GM12865 (cell line): ENCODE measurements at places on chromosomes 3 and 15.
A peak's percentile ranks its signal among the peaks of the same experiment; 100 is the strongest.

GRCh38 chr15:88918738-88919137 is 5.6 kb upstream of the MFGE8 start:
- DNase-seq, result peak; percentile 72

GRCh38 chr15:80998251-80998650 is 2.5 kb upstream of the TLNRD1 start:
- DNase-seq, result no peak

DNA sequence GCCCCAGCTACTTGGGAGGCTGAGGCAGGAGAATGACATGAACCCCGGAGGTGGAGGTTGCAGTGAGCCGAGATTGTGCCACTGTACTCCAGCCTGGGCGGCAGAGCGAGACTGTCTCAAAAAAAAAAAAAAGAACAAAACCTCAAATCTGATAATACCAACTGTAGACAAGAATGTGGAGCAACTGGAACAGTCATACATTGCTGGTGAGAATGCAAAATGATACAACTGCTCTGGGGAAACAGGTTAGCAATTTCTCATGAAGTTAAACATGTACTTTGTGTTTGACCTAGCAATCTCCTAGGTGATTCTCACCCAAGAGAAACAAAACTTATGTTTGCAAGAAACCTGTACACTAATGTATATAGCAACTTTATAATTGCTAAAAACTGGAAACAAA is 4.4 kb upstream of the VHL start:
- no peak for DNase-seq

DNA sequence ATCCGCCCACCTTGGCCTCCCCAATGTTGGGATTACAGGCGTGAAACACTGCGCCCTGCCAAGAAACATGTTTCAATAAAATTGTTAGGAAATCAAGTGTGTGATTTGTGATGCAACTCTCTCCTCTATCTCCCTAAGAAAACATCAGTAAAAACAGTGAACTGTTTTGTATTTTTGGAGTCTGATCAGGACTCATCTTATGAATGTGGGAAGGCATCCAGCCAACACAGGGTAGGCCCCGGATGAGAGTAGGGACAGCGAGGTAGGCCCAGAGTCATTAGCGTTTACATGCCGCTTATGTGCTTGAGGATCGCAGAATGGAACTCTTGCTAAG is 884 bp upstream of the GLYCTK start:
- DNase-seq, result no peak

- DNase-seq, result peak; percentile 75
Measured at GRCh38 chr15:77496715-77497109, 76.0 kb downstream of the HMG20A start.

- no peak for DNase-seq
Measured at GRCh38 chr15:51971032-51971374, 575 bp downstream of the LEO1 start.

DNA sequence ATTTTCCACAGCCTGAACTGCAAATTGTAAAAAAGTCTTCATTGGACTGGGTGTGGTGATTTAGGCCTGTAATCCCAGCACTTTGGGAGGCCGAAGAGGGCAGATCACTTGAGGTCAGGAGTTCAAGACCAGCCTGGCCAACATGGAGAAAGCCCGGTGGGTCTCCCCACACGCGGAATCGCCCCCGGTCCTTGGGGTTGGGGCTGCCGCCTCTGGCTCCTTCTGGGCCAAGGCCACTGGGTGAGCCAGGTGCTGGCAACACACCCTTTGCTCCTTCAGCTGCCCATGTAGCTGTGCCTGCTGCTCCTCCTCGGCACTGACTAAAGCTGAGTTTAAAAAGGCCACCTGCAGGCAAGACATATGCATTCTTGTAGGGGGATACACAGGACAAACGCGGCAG is 9.4 kb upstream of the VPS33B start:
- DNase-seq, result no peak

DNA sequence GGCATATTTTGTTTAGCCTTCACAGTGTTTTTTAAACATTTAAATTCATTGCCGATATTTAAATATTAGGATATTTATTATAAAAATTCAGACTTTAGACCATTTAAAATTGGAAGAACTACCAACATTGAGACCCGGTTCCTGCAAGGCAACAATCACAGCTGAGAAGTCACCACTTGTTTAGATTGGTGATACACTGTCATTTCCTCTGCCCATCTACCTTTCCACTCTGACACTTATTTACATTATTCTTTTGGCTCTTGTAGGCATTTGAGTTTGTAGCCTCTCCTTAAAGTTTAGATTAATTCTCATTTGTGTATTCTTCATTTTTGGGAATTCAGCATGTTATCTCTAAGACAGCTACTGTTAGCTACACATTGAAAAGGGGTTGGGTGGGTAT is 10.3 kb upstream of the IL20RB start:
- DNase-seq, result no peak

DNA sequence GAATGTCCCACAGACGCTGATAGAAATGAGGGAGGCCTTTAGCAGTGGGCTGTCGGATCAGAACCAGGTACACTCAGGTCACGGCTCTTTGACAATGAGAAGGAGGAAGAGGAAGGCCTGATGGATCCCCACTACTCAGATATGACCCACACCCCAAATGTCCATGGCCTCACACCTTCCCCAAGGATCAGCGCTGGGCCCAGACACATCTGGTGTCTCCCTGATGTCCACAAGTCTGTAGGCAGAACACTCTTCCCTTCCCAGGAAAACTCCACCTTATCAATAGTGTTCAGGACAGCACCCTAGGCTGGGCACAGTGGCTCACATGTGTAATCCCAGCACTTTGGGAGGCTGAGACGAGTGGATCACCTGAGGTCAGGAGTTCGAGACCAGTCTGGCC is 33.3 kb upstream of the SFMBT1 start:
- no peak for DNase-seq

GRCh38 chr3:88195951-88196434 is 46.2 kb downstream of the C3orf38 start:
- no peak for DNase-seq

- DNase-seq, result no peak
Measured at GRCh38 chr3:187978433-187979011, 175.4 kb upstream of the LPP start.

DNA sequence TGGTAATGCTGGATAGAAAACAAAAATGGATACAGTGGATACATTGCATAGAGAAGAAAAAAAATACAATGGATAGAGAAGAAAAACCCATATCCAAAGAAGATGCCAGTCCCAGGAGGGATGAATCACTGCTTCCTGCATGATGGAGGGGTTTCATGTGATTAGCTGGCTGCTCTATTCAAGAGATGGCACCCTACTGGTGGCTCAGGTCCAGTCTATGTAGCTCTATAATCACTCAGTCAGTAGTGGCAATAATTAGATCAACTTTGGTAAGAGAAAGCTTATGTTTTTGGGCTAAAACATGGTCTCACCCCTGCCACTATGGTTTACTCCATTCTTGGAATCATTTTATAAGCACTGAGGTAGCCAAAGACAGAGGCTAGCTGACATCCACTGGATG is 33.7 kb upstream of the NOX5 start:
- no peak for DNase-seq

- DNase-seq, result no peak
Measured at GRCh38 chr3:106842151-106842550, 535.1 kb upstream of the CCDC54 start.

- no peak for DNase-seq
Measured at GRCh38 chr15:82228750-82229149, 33.8 kb downstream of the EFL1 start.
